ENCODE measurements at places on chromosomes 7 and 10. TPM values are rescaled to one million over a fixed set of nuclear protein-coding genes. Genes with fewer than 3 reads are reported as not detected.

DNA sequence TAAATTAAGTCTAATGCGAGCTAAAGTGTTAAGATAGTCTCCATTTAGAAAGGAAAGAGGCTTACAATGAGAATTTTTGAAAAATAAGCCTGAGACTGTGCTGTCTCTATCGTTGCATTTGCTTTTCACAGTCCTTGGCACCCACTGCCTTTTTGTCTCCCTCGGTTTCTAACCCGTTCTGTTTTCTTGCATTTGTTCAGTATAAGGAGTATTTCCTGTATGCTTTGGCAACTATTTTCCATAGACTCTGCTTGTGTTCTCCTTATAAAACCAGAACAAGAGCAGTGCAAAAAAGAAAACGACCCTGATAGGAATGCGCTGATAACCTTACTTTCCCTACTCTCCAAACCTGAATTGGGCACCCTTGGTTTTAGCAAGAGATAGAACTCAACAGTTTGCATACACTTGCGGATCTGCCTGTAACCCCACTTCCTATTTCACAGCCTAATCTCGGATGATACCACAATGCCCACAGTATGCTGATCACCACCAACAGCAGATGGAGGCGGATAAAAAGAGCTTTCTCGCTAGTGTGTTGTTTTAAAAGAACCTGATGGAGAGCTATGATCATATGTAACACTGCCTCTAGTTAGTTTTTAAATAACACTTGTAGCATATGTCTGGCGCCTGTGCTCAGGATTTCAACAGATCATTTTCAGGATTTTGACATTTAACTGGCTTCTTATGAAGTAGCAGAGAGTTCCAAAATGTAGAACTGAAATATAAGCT, 1.6 kb upstream of the ARHGAP12 start:
- no peak for ATAC-seq

DNA sequence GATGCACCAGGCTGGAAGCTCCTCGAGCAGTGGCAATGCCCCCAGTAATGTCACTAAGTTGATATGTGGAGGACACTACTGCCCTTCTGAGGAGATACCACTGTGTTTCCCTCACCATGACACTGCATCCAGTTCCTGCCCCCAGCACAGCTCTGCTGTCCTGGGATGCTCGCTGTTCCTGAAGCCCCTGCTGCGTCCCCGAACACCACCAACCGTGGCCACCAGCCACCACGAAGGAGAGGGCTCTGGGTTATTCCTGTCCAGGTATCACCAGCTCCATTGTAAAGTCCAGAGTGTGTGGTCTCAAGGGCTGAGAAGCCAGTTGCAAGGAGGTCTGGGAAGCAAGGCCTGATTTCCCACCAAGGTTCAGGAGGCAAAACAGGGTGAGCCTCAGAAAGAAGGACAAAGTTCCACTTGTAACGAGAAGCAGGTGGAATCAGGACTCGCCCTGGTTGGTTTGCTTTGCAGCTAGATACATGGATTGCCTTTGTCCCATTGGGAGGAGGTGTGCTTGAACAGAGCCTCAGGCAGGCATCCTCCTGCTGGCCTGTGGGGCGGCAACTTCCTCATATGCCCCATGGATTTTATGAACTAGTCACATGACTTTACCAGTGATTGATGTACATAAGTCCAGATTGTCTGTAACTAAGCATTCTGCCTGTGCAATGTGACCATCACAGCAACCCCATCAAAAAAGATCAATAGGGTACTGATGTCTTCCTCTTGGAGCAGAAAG, 427.0 kb upstream of the VSTM2A start:
- no peak for ATAC-seq

Gene OR2A1
- total RNA-seq, result 0.13 TPM

DNA sequence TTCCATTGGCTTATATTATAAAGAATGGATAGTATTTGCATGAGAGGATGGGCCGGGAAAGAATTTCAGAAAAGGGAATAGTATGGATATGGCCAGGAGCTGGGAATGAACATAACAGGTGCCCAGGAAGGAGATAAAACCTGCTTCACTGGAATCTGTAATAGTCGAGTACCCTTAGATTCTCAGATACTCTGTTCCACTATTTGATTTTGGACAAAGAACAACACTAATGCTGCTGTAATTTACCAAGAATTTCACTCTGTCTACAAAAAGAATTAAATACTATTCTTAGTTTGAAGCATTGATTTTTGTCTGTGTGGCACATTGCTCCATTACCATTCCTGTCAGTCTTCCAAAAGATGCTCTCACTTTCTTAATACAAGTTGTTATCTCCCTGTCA, 718.2 kb upstream of the LRRN3 start:
- ATAC-seq, result no peak

Gene OR2A12
- total RNA-seq, result not detected

Gene MMD2
- 1.1 TPM for total RNA-seq

DNA sequence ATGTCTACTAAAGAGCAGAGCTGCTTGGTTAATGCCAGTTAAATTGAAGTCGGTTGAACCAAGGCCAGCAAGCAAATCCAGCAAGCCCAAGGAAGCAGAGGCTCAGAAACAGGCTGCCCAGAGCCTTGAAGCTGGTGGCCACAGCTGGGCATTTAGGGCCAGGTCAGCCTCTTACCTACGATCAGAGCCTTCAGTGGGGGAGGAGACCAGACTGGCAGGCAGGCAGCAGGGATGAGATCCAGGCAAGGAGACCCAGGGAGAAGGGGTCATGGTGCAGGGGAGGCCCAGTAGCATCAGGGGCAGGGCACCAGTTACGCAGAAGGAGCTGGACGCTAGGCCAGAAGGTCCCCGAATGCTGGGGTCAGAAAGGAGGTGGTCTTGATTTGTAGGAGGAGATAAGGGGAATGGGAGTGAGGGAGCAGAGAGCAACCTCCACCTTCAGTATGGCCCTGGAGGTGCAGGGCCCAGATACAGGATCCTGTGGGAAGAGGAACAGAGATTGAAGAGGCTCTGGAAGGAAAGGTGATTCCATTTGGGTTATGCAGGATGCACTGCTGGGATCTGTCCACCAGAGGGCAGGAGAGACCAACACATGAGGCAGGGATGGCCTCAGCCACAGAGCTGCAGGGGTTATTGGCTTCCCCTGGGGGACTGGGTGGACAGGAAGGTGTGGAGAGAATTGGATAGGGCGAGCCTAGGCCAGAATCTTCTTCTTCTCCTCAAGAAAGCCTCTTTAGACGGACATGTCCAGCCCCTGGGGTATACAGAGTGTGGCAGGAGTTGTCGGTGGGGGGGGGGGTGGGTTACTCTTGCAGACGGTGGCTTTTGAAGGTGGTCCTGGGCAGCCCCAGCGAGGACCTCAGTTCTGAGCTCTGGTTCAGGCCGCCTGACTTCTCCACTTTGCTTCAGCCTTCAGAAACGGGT, 132.6 kb upstream of the PODXL start:
- ATAC-seq, result peak; percentile 68

GRCh38 chr10:93695740-93696139, 6.7 kb downstream of the FRA10AC1 start:
- no peak for ATAC-seq

- no peak for ATAC-seq
Observed at GRCh38 chr10:91144961-91145360, 75.5 kb upstream of the PCGF5 start.

GRCh38 chr7:90298145-90299038, 22.7 kb downstream of the FAM237B start:
- ATAC-seq, result peak; percentile 73

Gene IGF2BP3
- not detected for total RNA-seq

DNA sequence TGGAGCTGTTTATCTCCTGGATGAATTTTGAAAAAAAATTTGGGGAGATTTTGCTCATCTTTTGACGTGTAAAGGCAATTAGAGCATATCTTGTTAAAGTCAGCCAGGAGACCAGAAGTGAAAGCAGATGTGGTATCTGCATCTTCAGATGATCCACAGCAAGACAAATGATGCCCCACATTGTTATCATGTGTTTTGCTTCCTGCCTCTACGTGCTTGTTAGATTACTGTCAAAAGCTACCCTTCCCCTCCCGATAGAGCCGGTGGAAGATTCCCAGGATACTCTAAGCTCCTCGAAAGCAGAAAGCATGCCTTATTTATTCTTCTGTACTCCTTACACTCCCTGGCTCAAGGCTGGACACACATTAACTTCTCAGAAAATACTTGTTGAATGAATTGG, 12.9 kb downstream of the COL17A1 start:
- no peak for ATAC-seq

DNA sequence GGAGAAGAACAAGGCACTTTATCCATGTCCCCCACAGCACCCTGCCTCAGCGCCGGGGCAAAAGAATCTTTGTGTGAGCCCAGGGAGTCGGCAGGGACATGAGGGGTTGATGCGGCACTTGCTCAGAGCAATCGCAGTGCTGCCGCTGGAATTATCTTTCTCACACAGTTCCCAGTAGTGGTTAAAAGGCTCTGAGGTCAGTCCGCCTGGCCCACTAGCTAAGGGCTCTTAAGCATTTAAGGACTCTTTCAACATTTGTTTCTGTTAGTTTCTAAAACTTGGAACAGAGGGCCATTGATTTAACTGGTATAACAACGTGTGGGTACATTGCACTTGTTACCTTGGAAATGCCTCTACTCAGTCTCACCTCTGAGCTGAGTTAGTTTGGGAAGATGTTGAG, 208.0 kb upstream of the C7orf33 start:
- ATAC-seq, result no peak

Gene TPK1
- 9.7 TPM for total RNA-seq

DNA sequence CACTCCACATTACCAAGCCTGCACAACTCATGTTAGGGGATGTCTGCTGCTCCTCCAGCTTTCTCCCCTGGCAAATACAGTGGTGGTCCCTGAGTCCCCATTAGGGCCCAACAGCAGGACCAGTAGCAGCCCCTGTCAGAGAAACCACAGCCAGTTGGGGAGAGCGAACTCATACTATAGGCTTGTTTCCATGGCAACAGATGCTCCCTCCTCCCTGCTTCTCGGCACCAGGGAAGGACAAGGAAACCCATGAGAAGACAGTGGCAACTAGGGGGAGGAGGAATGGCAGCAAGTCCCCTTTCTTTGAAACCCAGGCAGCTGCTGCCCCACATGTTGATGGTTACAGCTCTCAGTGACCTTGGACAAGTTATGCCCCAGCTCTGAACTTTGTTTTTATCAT, 326.4 kb downstream of the KCNMA1 start:
- no peak for ATAC-seq

DNA sequence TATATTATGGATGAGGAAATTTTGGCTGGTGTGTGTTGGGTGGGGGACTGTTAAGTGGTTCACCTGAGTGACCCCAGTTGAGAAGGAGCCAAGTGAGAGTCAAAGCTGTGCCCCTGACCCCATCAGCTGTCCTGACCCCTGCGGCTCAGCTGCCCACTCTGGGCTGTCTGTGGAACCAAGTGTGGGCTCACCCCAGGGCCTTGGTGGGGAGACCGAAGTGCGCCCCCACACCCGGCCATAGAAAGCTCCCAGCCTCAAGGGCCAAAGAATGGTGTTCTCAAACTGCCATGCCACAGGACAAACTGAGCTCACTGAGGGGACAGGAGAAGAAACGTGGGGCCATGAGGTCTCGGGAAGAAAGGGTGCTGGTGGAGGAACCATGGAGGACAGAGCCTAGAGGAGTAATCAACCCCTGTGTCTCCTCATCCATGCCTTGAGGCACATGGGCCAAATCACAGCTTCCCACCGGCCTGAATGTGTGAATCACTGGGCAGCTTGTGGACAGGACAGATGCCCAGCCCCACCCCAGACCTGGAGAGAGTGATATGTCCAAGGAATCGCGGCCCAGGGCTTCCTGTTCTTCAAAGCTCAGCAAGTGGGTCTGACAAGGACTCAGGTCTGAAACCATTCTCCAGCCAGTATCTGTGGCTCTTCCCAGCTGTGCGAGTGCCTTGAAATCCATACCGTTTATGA, 86.2 kb upstream of the CACUL1 start:
- no peak for ATAC-seq

- no peak for ATAC-seq
Observed at GRCh38 chr7:20288036-20288435, 42.7 kb upstream of the ITGB8 start.

GRCh38 chr10:110893559-110894179, 21.9 kb downstream of the PDCD4 start:
- peak; percentile 53 for ATAC-seq

Gene SUN3
- not detected for total RNA-seq

DNA sequence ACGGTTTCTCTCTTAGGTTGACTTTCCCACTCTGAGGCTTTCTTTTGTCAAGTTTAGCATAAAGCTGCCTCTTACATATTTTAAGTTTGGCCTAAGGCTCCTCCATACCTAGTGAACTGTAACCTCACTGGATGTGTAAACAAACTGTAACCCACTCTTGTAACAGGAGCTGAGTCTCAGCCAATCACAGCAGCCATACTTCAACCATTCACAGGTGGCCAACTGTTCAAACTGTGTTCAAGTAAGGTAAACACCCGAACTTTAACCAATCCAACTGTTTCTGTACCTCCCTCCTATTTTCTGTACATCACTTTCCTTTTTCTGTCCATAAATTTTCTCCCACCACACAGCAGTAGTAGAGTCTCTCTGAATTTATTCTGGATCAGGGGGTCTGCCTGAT, 7.7 kb upstream of the NRBF2 start:
- ATAC-seq, result no peak

DNA sequence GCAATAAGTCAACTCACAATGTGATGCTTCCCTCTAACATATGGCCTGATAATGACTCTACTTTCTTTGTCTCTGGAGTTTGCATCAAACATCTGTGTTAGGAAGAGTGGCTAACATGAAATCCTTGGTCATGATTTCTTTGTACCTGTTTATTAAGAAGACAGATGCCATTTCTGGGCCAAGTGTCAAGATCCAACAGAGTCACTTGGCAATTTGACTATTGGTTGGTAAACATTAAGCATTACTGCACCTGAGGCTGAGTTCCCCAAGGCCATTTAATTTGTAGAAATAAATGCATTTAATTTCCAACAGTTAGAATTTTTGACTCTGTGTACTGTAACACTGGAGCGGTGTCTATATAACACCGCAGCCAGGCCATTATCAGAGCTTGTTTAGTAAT, 403.7 kb downstream of the GALNT17 start:
- no peak for ATAC-seq

DNA sequence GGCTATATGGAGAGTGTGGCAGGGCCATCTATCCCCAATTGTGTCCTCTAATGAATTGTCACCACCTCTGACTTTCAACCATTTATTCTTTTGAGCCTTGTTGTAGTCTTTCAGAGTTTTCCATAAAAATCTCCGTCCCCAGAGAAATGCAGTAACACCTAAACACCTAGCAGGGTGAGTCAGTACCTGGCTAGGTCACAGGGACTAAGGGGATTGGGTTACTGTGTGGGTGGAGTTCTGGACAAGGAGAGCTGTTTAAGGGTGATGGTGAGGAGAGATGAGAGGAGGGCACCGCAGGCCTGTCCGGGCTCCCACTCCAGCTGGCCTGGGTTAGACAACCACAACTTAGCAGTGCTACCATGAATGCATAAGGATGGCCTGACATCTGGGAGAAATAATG, 186.2 kb upstream of the LYZL1 start:
- no peak for ATAC-seq

Gene CCL24
- total RNA-seq, result not detected

GRCh38 chr7:155258226-155258560, 39.5 kb upstream of the INSIG1 start:
- ATAC-seq, result peak; percentile 52

Gene AGBL3
- 5.6 TPM for total RNA-seq
